ENCODE measurements at places on chromosomes 11 and 22.
A peak's percentile ranks its signal among the peaks of the same experiment; 100 is the strongest.

GRCh38 chr22:37965940-37966664 lies 12.6 kb downstream of the POLR2F start:
- no peak for DNase-seq

GRCh38 chr11:119081682-119082260 lies 2.9 kb upstream of the HMBS start:
- no peak for DNase-seq

GRCh38 chr11:76231121-76231738 lies 24.9 kb upstream of the WNT11 start:
- DNase-seq: no peak

GRCh38 chr22:34847072-34847471 lies 218.9 kb upstream of the ISX start:
- DNase-seq: no peak

DNA sequence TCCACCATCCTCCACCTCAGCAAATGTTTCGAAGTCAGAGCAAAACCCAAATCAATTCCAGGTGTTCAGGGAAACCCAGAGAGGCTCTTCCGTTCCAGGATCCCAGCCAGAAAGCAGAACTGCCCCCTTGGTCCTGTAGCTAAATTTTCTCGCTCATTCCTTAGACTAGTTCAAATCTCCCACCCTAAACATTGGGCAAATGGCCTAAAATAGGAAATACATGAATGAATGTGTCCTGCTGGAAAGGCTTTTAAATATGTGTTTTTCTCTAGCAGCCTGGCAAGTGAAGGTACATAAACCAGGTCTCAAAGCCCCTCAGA lies 89.6 kb downstream of the ETS1 start:
- no peak for DNase-seq

DNA sequence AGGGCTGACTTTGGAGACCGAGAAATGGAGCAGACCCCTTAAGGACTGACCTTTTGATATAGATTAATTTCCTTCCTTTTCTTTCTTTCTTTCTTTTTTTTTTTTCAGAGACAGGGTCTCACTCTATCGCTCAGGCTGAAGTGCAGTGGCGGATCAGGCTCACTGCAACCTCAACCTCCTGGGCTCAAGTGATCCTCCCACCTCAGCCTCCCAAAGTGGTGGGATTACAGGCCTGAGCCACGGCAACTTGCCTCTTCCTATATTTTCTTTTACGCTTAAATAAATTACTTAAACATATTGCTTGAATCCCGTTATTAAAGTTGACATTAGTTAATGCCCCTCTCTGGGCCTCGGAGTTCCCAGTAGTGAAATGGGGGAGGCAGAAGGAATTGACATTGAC lies 350 bp upstream of the KCTD14 start:
- no peak for DNase-seq

DNA sequence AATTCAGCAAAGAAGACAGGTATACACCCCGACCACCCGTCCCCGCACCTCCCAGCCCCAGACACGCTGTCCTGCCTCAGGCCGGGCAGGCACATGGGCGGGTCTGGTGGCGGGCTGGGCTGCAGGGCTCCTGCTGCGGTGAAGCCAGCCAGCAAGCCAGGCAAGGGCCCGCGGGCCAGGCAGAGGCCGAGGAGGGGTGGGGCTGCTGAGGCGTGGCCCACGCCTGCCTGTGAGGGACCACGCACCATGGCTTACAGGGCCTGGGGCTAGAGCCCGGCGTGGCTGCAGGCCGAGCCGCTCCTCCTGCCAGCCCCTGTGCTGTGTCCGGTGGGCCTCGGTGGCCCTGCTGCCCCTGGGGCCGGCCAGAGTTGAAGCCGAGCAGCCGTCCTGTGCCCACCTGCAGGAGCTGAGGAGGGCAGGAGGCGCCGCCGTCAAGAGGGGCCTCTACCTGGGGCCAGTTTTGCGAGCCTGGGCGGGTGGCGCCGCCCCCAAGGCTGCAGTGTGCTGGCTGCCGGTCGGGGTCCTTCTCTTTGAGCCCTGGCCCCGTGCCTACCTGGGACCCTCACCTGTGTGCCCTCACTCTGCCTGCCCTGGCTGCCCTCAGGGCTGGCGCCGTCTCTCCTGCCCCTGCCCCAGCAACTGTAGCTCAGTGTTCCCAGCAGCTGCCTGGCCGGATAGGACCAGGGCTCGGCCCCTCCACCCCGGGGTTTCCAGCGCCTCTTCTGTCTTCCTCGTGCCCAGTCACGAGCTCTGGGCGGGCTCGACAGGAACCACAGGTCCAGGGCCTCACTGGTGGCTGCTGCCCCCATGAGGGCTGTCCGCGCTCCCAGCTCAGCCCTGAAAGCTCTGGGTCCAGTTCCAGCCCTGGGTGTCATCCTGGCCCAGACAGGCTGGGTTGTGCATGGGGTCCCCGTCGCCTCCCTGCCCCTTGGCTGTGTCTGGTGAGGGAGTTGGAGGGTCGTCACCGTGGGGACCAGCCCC lies 38.4 kb downstream of the MOB2 start:
- DNase-seq: no peak

GRCh38 chr22:23862103-23862502 lies 4.4 kb downstream of the SLC2A11 start:
- DNase-seq: peak; percentile 43

DNA sequence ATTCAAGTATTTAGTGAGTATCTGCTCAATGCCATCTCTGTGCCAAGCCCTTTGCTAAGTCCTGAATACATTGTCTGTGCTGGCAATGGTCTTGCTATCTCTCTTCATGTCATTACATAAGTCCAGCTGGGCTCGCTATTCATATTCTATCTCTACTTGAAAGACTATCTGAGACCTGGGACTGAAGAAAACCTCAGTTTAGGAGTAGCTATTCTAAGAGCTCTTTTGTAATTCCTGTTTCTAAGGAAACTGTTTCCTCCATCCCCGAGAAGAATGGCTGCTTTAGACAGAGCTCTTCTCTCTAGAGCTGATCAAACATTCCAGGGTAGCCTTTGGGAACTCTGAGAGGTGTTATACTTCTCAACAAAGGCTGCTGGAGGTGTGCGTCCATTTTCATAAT lies 33.0 kb downstream of the SLC17A6 start:
- DNase-seq: no peak

GRCh38 chr22:27391092-27391770 lies 410.3 kb downstream of the MN1 start:
- DNase-seq: no peak

GRCh38 chr11:105033781-105034180 lies 1.2 kb downstream of the CASP1 start:
- DNase-seq: no peak

- no peak for DNase-seq
Observed at GRCh38 chr11:94782446-94782845, 14.3 kb downstream of the AMOTL1 start.

DNA sequence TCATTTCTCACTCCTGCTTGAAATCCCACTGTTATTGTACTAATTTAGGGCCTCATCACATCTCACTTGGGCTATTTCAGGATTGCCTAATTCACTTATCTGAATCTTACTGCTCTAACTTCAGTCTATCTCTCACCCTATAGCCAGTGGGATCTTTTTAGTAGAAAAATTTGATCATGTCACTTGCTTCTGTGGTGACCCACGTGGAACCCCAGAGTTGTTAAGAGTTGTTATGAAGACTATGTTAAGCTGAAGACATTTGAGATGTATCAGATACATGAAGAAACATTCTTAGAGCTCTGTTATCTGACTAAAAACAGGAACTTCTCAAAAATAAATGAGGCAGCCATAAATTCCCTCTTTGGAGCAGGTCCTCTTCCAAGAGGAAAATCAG lies 1375.6 kb upstream of the TENM4 start:
- no peak for DNase-seq

- DNase-seq: no peak
Observed at GRCh38 chr11:92967178-92967577, 2.3 kb upstream of the MTNR1B start.

- no peak for DNase-seq
Observed at GRCh38 chr22:48262596-48263430, 1500.4 kb downstream of the TBC1D22A start.

DNA sequence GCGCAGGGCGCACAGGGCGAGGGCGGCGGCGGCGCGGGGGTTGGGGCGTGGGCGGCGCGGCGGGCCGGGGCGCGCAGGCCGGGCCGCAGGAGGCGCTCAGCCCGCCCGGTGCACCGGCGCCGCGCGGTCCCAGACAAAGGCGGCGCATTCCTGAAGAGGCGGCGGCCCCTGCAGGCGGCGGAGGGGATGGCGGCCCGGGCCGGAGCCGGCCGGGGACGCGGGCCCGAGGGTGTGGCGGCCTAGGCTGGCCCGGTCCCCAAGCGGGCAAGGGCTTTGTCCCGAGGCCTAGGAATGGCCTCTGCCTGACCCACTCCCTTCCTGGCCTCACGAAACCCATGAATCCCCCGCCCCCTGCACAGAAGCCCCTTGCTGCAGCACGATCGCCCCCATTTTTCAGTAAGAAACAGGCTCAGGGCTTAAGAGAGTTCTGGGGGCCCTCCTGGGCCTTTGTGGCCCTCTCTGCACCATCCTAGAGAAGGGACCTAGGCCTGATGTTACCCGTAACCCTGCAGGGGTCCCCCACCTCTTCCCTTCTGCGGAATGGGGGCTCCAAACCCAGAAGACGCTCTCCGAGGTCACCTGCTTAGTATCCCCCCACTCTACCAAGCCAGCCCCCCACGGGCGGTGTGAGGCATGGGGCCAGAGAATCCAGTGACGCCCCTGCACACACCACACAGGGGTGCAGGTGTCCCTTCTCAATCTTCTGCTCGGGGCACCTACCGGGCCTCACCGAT lies at the start of gene RTN4R:
TSS of gene RTN4R (minus strand) at position 40 of the 734 bp plus-strand sequence. CDS start 226 bp downstream, outside the sequence.
- no peak for DNase-seq

DNA sequence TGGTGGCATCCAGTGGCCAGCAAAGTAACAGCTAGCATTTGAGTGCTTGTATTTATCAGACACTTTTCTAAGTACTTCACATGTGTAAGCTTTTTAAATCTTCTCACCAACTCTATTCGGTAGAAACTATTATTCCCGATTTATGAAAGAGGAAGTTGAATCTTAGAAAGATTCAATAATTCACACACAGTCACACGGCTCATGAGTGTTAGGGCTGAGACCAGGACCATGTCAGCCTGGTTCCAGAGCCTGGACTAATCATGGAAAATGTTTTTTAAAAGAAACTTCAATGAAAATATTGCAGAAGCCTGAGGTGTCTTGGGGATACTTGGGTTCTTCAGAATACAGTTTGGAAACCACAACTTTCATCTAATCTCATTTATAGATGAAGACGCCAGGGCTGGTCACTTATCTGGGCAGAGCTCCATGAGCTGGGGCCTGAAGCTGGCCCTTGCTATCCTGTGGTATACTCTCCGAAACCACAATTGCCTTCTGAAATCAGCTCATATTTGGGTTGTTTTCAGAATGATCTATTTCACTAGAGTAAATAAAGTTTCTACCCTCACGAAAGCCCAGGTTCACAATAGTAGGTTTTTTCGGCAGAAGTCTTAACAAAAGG lies 4.3 kb upstream of the CRTAM start:
- DNase-seq: no peak

DNA sequence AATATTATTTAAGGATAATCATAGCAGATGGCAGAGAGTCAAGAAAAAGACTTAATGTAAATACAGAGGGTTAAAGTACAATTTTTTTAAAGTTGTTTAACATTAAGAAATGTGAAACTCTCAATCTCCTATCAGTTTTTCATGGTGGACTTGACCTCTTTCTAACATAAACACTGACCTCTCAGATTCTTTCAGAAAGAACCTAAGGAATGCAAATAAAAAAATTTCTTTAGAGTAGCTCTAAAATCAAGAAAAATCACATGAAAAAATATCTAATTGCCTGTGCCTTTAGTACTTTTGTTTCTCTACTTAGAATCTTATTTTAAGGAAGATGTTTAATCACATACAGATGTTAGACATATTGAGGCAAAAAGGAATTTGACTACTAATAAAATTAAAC lies 12.9 kb downstream of the RNF141 start:
- DNase-seq: no peak

- DNase-seq: no peak
Observed at GRCh38 chr11:110092111-110092514, 1.1 kb upstream of the ZC3H12C start.

GRCh38 chr11:117255966-117256365 lies 23.5 kb downstream of the RNF214 start:
- no peak for DNase-seq

DNA sequence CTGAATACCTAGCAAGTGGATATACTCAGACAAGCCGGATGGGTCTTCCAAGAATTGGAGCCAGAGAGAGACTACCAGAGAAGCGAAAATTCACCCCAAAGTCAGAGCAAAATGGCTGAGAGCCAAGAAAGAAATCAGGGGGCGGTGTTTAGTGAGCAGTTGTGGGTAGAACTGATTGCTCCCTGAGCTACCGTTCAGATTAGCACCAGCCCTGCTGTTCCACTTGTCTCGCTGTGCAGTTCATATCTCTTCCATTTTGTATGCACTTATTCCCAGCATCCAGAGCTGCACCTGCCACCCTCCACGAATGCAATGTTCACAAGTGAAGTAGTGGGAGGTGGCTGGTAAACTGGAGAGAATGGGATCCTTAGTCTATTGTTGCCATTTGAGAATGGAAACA lies 25.5 kb downstream of the DRD2 start:
- DNase-seq: no peak

DNA sequence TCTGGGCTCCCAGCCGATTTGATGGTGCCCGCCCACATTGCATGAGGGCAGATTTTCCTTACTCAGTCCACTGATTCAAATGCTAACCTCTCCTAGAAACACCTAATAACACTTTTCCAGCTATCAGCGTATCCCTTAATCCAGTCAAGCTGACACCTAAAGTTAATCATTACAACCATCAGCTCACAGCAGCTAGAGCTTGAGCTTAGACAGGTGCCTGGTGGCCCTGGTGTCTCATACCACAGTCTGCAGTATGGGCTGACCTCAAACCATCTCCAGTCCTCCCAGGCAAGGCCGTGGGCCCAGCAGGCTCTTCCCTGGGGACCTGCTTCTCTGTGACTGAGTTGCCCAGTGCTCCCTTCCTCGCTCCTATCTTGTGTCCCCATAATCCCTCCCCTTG lies 174.4 kb upstream of the NECTIN1 start:
- no peak for DNase-seq

GRCh38 chr11:126311401-126312291 lies 7.8 kb downstream of the DCPS start:
- no peak for DNase-seq

DNA sequence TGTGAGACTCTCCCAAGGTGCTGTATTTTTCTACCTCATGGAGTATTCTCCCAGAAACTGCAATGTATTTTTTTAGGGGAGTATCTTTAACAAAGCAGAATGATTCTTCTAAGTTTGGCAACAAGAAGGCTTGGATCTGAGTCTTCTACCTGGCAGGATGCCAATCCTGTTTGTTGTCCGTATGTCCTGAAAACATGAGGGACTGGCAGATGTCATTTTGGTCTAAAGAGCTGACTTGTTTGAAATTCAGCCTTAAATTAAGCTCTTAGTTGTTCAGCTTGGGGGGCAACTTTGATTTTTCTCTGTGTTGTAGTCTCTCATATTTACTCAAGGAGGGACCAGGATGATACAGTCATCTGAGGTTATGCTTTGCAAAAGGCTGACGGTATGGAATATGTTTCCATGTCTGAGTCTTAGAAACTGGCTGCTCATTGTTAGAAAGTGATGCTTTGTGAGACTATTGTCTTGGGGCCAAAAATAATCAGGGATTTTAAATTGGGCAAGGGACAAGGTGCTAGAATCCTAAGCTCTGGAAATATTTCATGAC lies 9.3 kb downstream of the MRPL16 start:
- DNase-seq: no peak

- DNase-seq: no peak
Observed at GRCh38 chr11:103541186-103541795, 432.1 kb downstream of the DYNC2H1 start.

- DNase-seq: no peak
Observed at GRCh38 chr11:117538263-117539135, 210.8 kb downstream of the CEP164 start.

Measured in stimulated activated CD8-positive, alpha-beta memory T cell treated with anti-CD3 and anti-CD28 coated beads, Interleukin-7, amount 100 ng/mL, for 48 hours (primary cell).